ENCODE measurements at places on chromosomes 11 and 22. TPM values are rescaled to one million over a fixed set of nuclear protein-coding genes. Genes with fewer than 3 reads are reported as not detected.

PNPLA3 gene
- 0.22 TPM for total RNA-seq

DNA sequence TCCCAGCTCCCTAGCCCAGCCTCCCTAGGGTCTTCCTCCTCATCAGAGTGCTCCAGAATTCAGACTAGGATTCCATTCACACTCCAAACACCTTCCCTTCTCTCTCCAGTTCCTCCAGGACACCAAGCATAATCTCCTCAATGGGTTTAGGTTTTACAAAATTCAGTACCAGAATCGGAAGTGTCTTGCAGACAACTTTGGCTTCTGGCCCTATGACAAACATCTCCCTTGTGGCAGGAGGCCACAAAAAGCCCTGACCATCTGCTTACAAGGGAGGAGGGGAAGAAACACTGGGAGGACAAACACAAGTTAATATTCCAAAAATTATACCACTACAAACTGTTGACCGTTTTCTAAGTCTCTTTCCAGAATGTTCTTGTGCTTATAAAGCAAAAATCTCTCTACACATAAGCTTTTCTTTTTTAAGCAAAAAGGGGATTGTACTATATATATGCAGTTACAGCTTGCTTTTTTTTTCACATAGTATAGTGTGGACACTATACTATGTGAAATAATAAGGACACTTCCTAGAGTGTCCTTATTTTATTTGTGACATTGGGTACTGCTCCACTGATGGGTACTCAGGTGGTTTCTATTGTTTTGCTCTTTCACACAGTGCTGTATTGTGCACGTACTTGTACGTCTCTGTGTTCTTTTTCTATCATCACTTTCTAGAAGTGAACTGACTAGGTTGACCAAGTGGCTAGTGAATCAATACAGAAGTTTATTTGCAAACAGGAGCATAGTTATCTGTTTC is 78.7 kb downstream of the BDNF start:
- no peak for DNase-seq

DNA sequence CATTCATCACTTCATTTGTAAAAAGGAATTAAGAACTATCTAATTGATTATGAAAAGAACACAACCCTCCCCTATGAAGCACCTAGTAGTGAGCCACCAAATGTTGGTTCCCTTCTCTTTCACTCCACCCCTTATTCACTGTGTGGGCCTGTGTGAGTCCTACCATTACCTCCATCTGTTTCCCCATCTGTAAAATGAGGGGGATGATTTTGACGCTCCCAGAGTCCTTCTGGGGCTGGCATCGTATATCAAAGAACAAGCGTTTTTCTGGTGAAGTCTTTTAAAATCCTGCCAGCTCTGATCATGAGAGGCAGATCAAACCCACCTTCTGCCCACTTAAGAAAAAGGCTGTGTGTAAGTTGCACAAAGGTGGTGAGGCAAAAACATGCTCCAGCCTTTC is 96.6 kb upstream of the SEZ6L start:
- DNase-seq = no peak

OR8D1 gene
- not detected for total RNA-seq

DNA sequence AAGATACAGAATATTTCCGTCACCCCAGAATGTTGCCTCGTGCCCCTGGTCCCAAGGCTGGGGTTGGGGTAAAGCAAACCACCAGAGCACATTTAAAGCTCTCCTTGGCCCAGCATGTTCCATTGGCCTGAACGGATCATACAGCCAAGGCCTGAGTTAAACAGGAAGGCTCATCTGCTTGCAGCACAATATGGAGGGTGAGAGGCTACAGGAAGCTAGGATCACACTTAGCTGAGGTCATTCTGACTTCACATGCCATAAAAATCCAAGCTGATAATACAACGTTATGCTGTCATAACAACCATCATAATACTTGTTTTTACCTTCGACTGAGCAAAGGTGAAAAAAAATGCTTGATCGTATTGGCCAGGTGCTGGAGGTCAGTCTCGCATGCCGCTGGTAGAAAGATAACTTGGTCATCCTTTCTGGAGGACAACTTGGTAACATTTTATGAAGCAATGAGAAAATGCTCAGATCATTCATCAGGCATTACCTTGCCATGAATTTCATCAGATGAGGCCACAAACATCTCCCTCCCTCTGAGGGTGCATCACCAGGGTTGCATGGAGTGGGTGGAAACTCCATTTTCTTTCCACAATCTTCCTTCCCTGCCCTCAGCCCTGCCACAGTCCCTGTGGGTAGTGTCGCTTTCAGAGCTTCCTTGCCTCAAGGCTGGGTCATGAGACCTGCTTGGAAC is 31.9 kb upstream of the RTL6 start:
- DNase-seq = no peak

KCNJ11 gene
- total RNA-seq = 27.7 TPM

- peak; percentile 26 for DNase-seq
These were observed 18.3 kb upstream of the MUC5B start for GRCh38 chr11:1204381-1205101.

GRCh38 chr11:114478001-114478410 is 38.7 kb downstream of the REXO2 start:
- DNase-seq = no peak

DNA sequence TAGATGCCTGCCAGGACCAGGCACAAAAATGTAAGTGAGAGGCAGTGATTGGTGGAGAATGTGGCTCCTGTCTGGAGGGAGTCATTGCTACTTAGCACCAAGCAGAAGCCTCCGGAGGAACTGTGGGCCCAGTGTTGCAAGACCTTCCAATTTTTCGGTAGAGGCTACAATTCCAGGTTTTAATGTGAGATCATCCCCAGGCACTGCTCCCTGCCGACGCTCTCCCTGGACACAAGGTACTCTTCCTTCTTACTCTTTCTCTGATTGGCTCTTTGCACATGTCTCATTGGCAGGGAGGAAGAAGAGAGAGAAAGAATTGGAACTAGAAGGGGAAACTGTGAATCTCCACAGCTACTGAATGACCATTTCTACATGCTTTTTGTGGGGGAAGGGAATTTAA is 53.7 kb upstream of the EP300 start:
- no peak for DNase-seq

- no peak for DNase-seq
These were observed 21.9 kb downstream of the CARS1 start for GRCh38 chr11:3035333-3035732.

DNA sequence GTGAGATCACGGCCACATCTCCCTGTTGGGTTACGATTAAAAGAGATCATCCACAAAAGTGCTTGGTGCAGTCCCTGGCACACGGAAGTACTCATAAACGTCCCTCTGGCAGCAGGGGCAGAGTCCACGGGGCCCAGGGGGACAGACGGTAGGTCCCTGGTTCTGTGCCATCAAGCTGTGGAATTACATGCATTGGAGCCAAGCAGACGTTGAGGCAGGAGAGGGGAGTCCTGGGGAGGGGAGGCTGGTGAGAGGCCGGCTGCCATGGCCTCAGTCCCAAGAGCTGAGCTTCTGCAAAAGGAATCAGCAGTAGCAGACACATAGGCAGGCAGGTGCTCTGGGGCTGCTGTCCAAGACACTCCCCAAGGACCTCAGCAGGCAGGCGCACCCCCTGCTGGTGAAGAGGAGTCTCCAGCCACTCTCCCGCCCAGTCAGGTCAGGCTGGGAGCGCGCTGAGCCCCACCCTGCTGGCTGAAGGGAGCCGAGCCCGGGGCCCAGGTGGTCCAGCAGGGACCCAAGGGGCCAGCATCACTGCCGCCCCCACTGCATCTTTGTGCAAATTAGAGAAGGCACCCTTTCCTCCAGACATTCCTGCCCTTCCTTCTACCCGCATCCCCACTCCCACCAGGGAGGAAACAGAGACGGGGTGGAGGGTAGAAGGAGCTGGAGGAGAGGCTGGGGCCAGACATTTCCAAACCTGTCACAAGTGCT is 7.6 kb upstream of the KCTD17 start:
- DNase-seq = peak; percentile 73

DNA sequence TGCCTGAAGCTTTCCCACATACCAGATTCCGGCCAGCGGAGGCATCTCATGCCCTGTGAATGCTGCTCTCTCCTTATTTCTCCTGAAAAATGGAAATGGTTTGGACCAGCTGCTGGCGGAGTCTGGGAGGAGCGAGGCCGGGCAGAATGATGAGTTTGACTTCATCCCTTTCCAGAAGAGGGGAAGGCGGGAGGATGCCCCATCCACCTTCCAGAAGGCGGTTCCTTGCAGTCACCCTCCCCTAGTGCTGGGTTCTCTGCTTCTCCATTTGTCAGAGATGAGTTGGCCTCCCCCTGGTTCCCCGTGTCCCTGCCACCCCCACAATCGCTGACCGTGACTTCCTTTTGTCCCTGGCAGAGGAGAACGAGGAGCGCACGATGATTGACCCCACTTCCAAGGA is 75.6 kb downstream of the PARVB start:
- peak; percentile 13 for DNase-seq

GRCh38 chr11:35177370-35177769 is 38.4 kb downstream of the CD44 start:
- DNase-seq = no peak

DNA sequence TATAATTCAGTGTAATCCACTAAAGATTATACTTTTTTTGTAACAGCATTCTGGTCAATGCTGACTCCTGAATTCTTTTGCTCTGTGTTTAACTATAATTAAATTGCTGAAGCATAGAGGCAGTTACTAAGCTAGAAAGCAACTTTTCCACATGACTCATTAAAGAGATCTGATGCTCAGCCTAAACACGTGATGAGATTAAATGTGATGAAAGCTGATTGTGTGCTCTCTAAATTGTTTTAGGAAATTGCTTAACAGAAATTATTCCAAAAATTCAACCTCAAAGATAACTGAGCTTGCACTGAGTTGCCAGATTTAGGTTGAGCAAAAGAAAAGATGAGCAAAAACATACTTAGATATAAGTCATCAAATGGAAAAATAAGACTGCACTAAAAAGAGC is 1033.6 kb downstream of the FAM181B start:
- DNase-seq = no peak

ARAP1 gene
- total RNA-seq = 58.0 TPM

TRPC6 gene
- total RNA-seq = 0.16 TPM

GRCh38 chr11:127995921-127996320 is 591.4 kb downstream of the ETS1 start:
- DNase-seq = no peak

- no peak for DNase-seq
These were observed 11.6 kb downstream of the UVRAG start for GRCh38 chr11:75826461-75827230.

GRCh38 chr11:6397636-6398035 is 7.4 kb downstream of the SMPD1 start:
- DNase-seq = no peak

LDLRAD3 gene
- 1.2 TPM for total RNA-seq

GRCh38 chr11:59218893-59219292 is 6.2 kb upstream of the MPEG1 start:
- no peak for DNase-seq

DNA sequence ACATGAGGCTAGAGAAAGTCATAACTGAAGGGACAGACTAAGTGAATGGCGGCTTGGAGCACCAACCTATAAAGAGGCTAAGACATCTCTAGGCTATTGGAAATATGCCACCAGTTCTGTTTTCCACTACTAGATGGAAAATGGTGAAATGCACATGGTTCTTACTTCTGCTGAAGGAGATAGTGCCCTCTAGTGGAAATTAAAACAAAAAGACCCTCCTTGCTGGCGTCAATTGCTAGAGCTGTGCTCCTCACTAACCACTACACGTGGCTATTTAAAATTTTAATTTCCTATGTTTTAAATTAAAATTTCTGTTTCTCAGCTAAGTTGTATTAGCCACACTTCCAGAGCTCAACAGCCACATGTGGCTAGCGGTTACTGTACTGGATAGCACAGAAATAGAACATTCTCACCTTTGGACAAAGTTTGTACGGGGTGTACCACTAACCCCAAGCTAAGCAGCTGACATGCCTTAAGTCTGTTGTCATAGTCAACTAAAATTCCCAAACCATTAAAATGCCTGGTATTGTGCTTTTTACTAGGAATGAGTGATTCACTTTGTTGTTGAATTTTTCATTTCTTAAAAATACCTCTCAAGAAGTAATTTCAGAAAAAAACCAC is 34.1 kb upstream of the CALCA start:
- no peak for DNase-seq

MMP7 gene
- total RNA-seq = not detected

GRCh38 chr11:99934008-99934407 is 753.1 kb upstream of the ARHGAP42 start:
- DNase-seq = no peak

SCARF2 gene
- 2.6 TPM for total RNA-seq

DNA sequence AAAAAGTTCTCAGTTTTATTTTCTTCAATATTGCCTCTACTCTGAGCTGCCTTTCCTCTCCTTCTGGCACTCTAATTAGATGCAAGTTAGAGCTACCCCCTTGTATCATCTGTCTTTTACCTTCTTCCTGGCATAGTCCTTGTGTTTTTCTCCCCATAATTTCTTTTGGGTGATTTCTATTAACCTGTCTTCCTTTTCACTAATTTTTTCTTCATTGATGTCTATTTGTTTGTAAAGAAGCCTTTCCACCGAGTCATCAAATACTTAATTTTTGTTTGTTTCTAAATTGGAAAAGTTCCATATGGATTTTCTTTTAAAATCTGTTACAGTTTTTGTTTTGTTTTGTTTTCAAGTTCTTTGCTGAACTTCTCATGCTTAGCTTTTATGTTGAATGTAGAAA is 558.1 kb downstream of the TBC1D22A start:
- DNase-seq = no peak

GRCh38 chr11:46615756-46616155 is 1.3 kb downstream of the HARBI1 start:
- DNase-seq = no peak

- no peak for DNase-seq
These were observed 45.9 kb downstream of the FDX1 start for GRCh38 chr11:110475671-110476070.

DCDC1 gene
- total RNA-seq = 0.11 TPM

CRYBB3 gene
- total RNA-seq = not detected

- no peak for DNase-seq
These were observed 737.2 kb downstream of the LRRC4C start for GRCh38 chr11:40722179-40722795.

All from Right ventricle myocardium superior (tissue), 1 donor.